ENCODE measurements at places on chromosomes 12 and 14.
A peak's percentile ranks its signal among the peaks of the same experiment; 100 is the strongest.

DNA sequence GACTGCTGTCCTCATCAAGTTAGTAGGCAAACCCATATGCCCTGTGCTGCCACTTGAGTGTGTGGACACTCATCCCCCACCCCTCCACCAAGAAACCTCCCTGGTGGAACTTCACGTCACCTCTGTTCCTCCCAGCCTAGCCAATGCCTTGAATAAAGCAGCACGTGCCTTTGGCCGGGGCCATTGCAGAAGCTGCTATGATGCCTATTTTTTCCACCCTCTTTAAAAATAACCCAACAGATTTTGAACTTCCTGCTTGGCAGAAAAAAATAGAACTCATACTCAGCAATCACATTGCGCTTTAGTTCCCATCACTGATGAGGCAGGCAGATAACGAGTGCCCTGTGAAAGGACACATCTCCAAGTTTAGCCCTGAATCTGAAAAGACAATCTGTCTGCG is 23.1 kb upstream of the PWP1 start:
- no peak for DNase-seq

GRCh38 chr14:20332431-20332787 is 670 bp downstream of the CCNB1IP1 start:
- no peak for DNase-seq

DNA sequence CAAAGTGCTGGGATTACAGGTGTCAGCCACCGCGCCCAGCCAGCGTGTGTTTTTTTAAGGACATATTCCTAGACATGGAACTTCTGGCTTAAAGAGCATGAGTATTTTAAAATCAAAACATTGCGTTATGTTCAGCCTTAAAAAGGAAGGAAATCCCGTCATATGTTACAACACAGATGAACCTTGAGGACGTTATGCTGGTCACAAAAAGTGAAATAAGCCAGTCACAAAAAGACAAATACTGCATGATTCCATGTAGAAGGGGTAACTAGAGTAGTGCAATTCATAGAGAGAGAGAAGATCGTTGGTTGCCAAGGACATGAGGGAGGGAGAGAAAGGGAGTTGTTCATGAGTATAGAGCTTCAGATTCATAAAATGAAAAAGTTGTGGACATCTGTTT is 53.9 kb downstream of the ACACB start:
- no peak for DNase-seq

DNA sequence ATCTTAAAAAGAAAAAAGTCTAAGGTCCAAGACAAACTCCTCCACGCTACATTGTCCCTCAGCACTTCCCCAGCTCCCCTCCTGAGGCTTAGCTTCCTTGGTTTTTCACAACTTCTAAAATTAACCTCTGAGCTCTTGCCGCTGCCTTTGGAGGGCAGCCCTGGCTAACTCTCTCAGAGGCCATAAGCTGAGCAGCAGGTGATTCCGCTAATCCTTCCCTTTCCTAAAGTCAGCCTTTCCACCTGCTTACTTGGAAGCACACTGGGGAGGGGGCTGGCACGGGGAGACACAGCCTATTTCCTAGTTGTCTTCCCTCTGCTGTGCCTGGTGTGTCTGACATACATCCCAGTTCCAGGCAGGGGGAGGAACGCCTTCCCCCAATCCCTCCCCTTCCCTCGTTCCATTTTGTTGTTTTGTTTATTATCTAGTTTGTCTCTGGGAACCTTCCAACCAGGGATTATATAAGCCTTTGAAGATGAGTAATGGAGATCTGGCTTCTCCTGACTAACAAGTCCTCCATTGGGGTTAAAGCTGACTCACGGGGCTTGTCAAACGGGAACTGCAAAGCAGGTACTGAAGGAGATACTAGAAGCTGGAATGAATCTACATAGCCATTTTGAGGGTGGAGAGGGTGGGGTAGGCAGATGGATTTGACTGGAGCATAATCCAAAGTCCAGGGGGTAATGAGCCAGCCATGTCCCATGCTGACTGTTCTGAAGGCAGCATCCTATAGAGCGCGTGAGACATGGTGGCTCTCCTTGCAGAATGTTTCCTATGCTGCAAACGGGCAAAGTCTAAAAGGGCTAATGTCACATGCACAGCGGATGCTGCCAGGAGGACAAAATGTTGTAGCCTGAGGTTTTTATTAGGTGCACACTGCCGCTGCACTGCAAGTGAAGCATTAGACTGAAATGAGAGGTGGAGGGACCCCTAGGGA is 230.8 kb downstream of the FOXN3 start:
- DNase-seq, result no peak

- no peak for DNase-seq
Measured at GRCh38 chr14:49636866-49637265, 1.8 kb upstream of the DNAAF2 start.

GRCh38 chr12:53184828-53185227 is 4.1 kb upstream of the CSAD start:
- DNase-seq, result no peak

DNA sequence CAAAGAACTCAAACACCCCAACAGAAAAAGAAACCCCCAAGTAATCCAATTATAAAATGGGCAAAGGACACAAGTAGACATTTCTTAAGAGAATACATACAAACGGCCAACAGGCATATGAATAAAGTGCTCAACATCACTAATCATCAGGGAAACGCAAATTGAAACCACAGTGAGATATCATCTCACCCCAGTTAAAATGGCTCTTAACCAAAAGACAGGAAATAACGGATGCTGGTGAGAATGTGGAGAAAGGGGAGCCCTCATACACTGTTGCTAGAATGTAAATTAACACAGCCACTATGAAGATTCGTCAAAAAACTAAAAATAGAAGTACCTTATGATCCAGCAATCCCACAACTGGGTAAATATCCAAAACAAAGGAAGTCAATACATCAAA is 52.4 kb downstream of the CLMN start:
- peak; percentile 75 for DNase-seq

DNA sequence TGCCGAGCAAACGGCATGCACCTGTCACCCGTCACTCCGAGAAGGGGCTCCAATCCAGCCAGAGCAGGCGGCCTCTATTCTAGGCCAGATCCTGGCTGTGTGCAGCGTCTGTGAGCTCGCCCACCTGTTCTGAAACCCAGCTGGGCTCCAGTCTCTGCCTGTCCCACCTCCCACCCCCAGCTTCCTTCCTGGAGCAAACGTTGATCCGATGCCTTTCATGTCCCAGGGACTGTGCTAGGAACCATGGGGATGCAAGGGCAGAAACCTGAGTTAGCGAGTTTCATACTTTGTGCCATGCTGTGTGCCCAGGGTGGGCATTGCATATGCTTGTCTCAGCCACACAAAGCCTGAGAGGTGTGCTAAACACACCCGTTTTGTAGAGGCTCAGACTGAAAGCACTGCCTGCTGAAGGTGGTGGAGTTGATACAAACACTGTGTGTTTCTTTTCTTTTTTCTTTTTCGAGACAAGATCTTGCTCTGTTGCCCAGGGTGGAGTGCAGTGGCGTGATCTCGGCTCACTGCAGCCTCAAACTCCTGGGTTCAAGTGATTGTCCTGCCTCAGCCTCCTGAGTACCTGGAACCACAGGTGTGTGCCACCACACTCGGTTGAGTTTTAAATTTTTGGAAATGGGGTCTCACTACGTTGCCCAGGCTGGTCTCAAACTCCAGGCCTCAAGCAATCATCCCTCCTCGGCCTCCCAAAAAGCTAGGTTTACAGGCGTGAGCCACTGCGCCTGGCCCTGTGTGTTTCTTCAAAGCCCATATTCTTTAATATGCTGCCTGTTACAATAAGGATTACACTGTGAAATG is 84.1 kb upstream of the MED13L start:
- DNase-seq, result no peak

- DNase-seq, result peak; percentile 75
Measured at GRCh38 chr12:39145175-39145999, 240.0 kb upstream of the CPNE8 start.

DNA sequence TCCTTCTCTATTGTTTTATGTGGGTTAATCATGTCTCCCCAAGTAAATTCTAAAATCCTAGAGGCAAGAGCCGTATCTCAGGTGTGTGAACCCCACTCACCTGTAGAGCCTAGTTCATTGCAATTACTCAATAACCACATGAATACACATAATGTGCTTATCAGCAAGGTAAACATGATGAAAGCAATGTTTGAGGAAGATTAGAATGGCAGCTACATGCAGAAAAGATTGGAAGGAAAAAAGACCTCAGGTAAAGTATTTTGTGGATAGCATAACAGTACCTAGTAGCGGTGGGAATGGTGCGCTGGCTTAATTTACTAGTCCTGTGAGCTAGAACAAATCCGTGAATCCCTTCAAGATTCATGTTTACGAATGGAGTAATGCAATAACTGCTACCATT is 5.3 kb upstream of the KRAS start:
- DNase-seq, result no peak

GRCh38 chr14:88181072-88181471 is 142.0 kb downstream of the KCNK10 start:
- DNase-seq, result no peak

GRCh38 chr14:64715146-64715627 is 11.0 kb downstream of the PLEKHG3 start:
- no peak for DNase-seq

GRCh38 chr12:53071591-53072551 is 7.3 kb downstream of the SPRYD3 start:
- no peak for DNase-seq

GRCh38 chr14:72810201-72810600 is 83.7 kb downstream of the DPF3 start:
- peak; percentile 66 for DNase-seq

DNA sequence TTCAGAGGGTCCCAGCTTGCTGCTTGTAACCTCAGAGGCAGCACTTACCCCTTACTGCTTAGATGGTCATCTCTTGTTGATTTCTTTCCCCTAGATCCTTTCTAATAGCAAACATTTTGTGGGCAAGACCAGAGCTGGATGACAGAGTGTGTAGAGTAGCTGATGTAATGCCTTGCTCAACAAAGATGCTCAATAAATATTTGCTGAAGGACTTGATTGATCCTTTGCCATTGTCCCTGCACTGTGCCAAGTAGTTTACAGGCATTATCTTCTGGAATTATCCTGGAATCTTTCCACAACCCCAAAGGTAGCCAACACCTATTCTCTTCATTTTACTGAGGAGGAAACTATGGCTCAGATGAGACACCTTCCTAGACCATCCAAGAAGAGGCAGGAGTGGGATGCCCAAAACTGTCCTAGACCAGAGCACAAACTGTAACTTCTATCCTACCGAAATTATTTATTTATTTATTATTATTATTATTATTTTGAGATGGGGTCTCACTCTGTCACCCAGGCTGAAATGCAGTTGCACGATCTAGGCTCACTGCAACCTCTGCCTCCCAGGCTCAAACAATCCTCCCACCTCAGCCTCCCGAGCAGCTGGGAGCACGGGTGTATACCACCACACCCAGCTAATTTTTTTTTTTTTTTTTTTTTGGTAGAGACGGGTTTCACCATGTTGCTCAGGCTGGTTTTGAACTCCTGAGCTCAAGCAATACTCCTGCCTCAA is 1.4 kb downstream of the MMAB start:
- DNase-seq, result no peak

- DNase-seq, result no peak
Measured at GRCh38 chr12:49627752-49628360, 4.5 kb downstream of the PRPF40B start.

- no peak for DNase-seq
Measured at GRCh38 chr14:92493492-92493891, 20.1 kb upstream of the RIN3 start.

DNA sequence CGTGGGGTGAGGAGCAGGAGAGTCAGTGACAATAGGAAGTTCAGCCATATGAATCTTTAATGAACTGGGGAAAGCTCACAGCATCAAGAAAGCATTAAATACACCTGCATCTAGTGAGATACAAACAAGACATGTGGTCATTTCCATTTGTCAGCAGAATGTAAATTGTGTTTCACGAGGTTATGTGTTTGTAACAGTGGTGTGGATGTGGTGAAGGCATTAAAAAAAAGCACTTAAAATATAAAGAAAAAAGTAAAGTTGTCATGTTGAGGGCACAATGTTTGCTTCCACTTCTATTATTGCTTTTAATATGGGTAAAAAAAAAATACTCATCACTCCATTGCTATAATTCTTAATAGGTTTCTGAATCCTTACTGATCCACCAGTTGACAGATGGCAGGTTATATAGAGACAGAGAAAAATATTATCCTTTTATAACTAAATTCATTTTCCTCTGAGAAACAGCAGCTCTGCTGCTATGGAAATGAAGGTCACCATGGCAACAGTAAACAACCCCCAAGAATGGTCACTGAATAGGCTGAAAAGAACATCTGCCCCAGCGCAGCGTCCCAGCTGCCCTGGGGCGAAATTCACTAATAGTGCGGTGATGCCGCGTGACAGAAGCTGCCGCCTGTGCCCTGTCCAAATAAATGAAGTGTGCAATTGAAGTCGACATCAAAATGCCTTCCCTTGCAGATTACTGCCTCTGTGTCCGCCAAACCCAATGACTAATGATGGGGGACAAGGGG is 226.1 kb downstream of the FOXN3 start:
- DNase-seq, result no peak

- no peak for DNase-seq
Measured at GRCh38 chr12:100755186-100755585, 39.4 kb upstream of the ANO4 start.

DNA sequence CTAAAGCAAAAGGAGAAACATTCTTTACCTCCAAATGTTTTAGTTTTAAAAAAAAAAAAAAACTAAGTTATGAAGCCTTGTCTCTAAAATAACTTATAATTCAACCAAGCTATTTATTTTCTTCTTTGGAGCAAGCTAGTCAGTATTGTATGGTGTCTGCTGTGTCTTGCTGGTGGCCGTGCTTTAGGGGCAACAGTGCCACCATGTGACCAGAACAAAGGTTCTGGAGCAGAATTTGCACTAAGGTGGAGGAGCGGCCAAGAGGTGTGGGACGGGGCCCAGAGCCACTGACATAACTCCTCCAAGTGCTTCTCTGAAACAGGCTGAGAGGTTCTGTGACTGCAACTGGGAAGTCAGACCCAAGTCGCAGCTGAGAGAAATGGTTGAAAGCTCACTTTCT is 4.5 kb downstream of the FICD start:
- no peak for DNase-seq

DNA sequence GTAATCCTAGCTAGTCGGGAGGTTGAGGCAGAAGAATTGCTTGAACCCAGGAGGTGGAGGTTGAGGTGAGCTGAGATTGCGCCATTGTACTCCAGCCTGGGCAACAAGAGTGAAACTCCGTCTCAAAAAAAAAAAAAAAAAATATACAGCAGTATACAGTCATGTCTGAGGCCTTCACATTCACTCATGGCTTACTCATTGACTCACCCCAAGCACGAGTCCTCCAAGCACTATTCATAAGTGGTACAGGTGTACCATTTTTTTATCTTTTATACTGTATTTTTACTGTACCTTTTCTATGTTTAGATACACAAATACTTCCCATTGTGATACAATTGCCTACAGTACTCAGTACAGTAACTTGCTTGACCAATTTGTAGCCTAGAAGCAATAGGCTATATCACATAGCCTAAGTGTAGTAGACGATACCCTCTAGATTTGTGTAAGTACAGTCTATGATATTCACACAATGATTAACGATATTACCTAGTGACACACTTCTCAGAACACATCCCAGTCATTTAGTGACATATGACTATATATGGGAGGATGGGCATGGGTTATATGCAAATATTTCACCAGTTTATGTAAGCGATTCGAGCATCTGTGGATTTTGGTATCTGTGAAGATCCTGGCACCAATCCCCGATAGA is 12.2 kb downstream of the LLPH start:
- peak; percentile 14 for DNase-seq

Data from activated CD4-positive, alpha-beta T cell treated with anti-CD3 and anti-CD28 coated beads, Interleukin-2, Interleukin-6, amounts not matched to agents 100 ng/mL and 50 ng/mL, durations not matched to agents 16 hours and 8 hours (primary cell).